Pancreas (tissue), 10 donors: ENCODE measurements at places on chromosomes 2 and 18. TPM values are rescaled to one million over a fixed set of nuclear protein-coding genes. Genes with fewer than 3 reads are reported as not detected.

Gene RIT2
- not detected for total RNA-seq

GRCh38 chr2:183059561-183059960 is 19.0 kb upstream of the DUSP19 start:
- no peak for DNase-seq

Gene MDH1B
- 1.0 TPM for total RNA-seq

GRCh38 chr18:41244591-41245037 is 710.4 kb upstream of the PIK3C3 start:
- no peak for DNase-seq

DNA sequence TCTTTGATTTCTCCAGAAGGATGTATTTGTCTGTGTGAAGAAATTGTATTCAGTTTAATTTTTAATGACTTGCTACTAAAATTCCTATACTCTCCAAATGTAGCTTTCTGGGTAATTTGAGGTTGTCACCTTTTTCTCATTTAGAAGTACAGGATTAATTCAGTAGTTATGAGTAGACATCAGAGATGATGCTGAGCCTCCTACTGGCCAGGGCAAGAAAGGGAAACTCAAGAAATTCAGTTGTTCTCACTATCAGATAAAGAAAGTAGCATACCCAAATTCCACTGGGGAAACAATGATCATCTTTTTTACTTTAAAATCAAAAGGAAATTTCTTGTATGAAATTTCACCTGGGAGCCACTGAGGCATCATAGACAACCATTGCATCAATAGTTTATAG is 199.4 kb downstream of the SATB2 start:
- DNase-seq, result no peak

Gene RAB12
- 7.1 TPM for total RNA-seq

- DNase-seq, result no peak
Measured at GRCh38 chr2:103788389-103788788, 1026.6 kb downstream of the TMEM182 start.

GRCh38 chr2:98560256-98560771 is 48.0 kb downstream of the COA5 start:
- DNase-seq, result no peak

GRCh38 chr2:203900253-203900652 is 32.7 kb downstream of the CTLA4 start:
- no peak for DNase-seq

GRCh38 chr18:8943900-8944870 is 158.3 kb upstream of the NDUFV2 start:
- no peak for DNase-seq

DNA sequence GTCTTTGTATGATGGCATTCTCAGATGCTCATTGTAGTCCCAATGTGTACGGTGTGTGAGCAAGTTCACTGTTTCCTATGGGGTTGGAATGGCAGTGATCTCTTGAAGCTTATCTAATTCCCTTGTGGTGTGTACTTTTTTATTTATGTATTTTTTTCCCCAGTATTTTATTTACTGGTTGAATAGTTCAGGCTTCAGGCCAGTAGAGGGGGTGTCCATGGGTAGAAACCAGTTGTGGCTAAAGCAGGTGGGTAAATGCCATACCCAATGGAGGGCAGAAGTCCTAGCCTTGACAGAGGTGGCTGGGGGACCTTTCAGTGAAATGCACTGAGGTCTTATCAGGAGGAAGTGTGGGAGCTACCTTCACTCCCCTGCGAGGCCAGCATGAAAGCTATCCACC is 351.4 kb upstream of the CWC22 start:
- no peak for DNase-seq

GRCh38 chr2:96963316-96963715 is 23.1 kb downstream of the FAM178B start:
- no peak for DNase-seq

- DNase-seq, result no peak
Measured at GRCh38 chr2:113848758-113849415, 41.0 kb upstream of the ACTR3 start.

DNA sequence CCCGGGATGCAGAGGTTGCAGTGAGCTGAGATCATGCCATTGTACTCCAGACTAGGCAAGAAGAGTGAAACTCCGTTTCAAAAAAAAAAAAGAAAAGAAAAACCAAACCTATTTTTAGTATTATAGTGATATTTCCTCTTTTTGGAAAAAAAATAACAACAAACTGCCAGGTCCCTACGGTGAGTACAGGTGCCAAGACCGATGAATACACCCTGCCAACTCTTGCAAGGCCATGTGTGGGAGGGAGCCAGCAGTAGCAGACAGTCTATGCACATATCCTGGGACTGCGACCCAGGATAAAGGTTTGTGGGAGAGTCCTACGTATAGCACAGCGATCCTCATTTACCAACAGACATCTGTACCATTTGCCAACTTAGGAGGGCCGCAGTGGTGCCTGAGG is 69.6 kb upstream of the DNMT3A start:
- DNase-seq, result peak; percentile 61

Gene ZC3H6
- 7.3 TPM for total RNA-seq

Gene NEB
- 0.88 TPM for total RNA-seq

GRCh38 chr2:1047485-1047884 is 96.8 kb downstream of the SNTG2 start:
- no peak for DNase-seq

- no peak for DNase-seq
Measured at GRCh38 chr2:6475155-6475940, 390.4 kb downstream of the CMPK2 start.

GRCh38 chr2:71607151-71607889 is 154.0 kb downstream of the DYSF start:
- DNase-seq, result no peak

Gene WDPCP
- 4.4 TPM for total RNA-seq
